ENCODE measurements at places on chromosomes 11 and 22. TPM values are rescaled to one million over a fixed set of nuclear protein-coding genes. Genes with fewer than 3 reads are reported as not detected.

The POTEH gene
- polyA plus RNA-seq = not detected

The OR4A16 gene
- polyA plus RNA-seq = not detected

The NLRP14 gene
- polyA plus RNA-seq = not detected

The KIRREL3 gene
- polyA plus RNA-seq = 0.03 TPM

The KRTAP5-11 gene
- polyA plus RNA-seq = not detected

DNA sequence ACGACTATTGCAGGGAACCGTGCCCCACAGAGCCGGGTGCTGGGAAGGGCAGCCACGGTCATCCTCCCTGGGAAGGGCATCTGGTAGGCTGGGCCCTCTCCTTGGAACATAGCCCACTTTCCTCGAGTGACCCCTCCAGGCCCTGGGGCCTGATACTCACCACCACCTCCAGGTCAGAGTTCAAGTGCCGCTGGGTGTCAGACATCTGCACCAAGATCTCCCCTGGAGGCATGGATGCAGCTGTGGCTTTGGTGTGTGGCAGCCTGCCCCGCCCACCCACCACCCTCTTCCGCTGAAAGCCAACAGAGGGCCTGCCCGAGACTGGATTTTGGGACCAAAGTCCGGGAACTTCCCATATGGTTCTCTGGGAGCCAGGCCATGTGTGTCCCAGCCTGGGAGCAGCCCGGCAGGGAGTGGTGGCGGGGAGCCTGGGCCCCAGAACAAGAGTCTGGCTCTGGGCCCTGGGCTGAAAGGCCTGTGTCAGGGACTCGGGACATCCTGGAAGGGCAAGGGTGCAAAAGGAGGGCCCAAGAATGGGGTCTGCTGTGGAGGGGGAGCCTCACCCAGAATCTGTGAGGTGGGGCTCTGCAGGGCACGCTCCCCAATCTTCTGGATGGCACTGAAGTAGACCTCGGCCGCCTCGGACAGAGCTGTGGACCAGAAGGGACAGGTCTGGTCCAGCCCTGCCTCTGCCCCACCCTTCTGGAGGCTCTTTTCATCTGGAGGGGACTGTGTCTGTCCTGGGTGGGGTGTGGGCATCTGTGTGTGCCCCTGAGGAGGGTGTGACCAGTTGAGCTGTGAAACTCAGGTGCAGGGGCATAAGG, 2.6 kb downstream of the BAIAP2L2 start:
- DNase-seq = no peak
- no peaks in the 10 kb centered on the region for H3K36me3 ChIP-seq
- no peak overlapping the region for H3K27ac ChIP-seq
- peaks cover 23% of the 10 kb centered on the region for H3K4me1 ChIP-seq
- H3K4me3 ChIP-seq = no peak overlapping the region
- H3K27me3 ChIP-seq = no peaks in the 10 kb centered on the region

GRCh38 chr11:70510106-70510505, 111.8 kb downstream of the CTTN start:
- no peaks in the 10 kb centered on the region for H3K4me1 ChIP-seq
- H3K27ac ChIP-seq = no peak overlapping the region
- no peaks in the 10 kb centered on the region for H3K36me3 ChIP-seq
- no peak for DNase-seq
- H3K4me3 ChIP-seq = no peak overlapping the region

GRCh38 chr11:20966489-20966888, 297.1 kb downstream of the NELL1 start:
- no peaks in the 10 kb centered on the region for H3K27me3 ChIP-seq
- no peak overlapping the region for H3K27ac ChIP-seq
- no peaks in the 10 kb centered on the region for H3K36me3 ChIP-seq
- no peaks in the 10 kb centered on the region for H3K4me1 ChIP-seq

- H3K4me1 ChIP-seq = peaks cover 6% of the 10 kb centered on the region
- peaks cover 12% of the 10 kb centered on the region for H3K36me3 ChIP-seq
- DNase-seq = no peak
- no peak overlapping the region for H3K27ac ChIP-seq
Measured at GRCh38 chr11:30328681-30329080, 5.8 kb downstream of the ARL14EP start.

DNA sequence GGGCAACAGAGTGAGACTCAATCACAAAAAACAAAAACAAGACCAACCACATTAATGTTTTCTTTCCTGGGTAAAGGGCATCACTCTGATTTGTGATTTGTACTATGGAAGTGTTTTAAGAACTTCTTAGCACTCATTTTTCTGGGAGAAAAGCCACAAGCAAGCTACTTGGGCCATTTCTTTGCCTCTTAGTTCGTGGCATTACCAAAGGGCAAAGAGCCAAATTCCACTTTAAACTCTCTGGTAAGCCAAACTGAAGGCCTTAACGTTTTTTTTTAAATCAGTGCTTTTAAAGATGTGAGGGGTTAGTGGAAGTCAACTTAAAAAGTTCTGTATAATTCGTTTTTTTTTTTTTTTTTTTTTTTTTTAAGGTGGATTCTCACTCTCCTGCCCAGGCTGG, 36.9 kb downstream of the CAT start:
- DNase-seq = no peak
- no peak overlapping the region for H3K27ac ChIP-seq
- H3K27me3 ChIP-seq = peaks cover 3% of the 10 kb centered on the region
- peaks cover 3% of the 10 kb centered on the region for H3K4me1 ChIP-seq
- H3K36me3 ChIP-seq = peaks cover 4% of the 10 kb centered on the region
- no peak overlapping the region for H3K4me3 ChIP-seq

- H3K36me3 ChIP-seq = peaks cover 36% of the 10 kb centered on the region
- no peak overlapping the region for H3K27ac ChIP-seq
- H3K4me3 ChIP-seq = no peak overlapping the region
- DNase-seq = no peak
Measured at GRCh38 chr11:94838027-94838731, 70.0 kb downstream of the AMOTL1 start.

DNA sequence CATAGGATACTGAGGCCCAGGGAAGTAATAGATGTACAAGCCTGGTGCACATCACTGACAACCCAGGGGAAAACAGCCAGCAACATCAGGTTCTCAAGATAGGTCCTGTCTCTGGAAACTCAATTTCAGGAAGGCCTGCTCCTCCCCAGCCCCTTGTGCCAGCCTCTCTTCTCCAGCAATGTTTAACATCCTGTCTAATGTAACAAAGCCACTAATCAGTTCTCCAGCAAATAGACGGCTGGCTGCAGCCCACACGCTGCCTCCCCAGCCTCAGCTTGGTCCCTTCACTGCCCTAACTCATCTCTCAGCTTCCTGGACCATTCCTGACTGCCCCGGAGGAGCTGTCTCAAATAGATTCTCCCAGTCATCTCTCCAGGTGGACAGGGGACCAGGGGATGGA, 37.8 kb downstream of the RPL27A start:
- H3K36me3 ChIP-seq = peaks cover 21% of the 10 kb centered on the region
- peaks cover 54% of the 10 kb centered on the region for H3K4me1 ChIP-seq
- H3K4me3 ChIP-seq = no peak overlapping the region
- DNase-seq = no peak
- no peaks in the 10 kb centered on the region for H3K27me3 ChIP-seq

GRCh38 chr22:46062232-46062615, 85.3 kb upstream of the WNT7B start:
- no peak overlapping the region for H3K27ac ChIP-seq
- H3K27me3 ChIP-seq = no peaks in the 10 kb centered on the region
- no peak overlapping the region for H3K4me3 ChIP-seq
- H3K4me1 ChIP-seq = peaks cover 47% of the 10 kb centered on the region
- peaks cover 6% of the 10 kb centered on the region for H3K36me3 ChIP-seq

DNA sequence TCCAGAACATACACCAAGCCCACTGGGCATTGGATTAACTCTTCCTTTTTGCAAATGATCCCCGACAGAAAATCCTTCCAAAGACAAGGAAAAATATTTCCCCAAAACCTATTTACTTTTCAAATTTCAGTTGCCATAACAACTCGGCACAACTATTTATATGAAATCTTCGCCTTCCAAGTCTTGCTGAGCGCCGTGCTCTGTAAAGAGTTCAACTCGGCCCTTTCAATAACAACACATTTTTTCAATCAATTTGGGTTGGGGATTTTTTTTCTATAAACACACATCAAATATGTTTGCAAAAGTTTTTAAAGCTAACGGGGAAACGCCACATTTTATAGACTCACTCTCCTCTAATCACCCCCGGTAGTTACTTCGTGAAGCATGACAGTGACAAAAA, 333.8 kb downstream of the MN1 start:
- H3K4me1 ChIP-seq = no peaks in the 10 kb centered on the region
- no peak for DNase-seq
- H3K4me3 ChIP-seq = no peak overlapping the region
- no peaks in the 10 kb centered on the region for H3K27me3 ChIP-seq
- H3K27ac ChIP-seq = no peak overlapping the region

GRCh38 chr22:22748297-22748743, 103.9 kb downstream of the GGTLC2 start:
- no peaks in the 10 kb centered on the region for H3K4me1 ChIP-seq
- H3K36me3 ChIP-seq = no peaks in the 10 kb centered on the region
- H3K4me3 ChIP-seq = no peak overlapping the region
- DNase-seq = no peak
- no peaks in the 10 kb centered on the region for H3K27me3 ChIP-seq
- H3K27ac ChIP-seq = no peak overlapping the region

DNA sequence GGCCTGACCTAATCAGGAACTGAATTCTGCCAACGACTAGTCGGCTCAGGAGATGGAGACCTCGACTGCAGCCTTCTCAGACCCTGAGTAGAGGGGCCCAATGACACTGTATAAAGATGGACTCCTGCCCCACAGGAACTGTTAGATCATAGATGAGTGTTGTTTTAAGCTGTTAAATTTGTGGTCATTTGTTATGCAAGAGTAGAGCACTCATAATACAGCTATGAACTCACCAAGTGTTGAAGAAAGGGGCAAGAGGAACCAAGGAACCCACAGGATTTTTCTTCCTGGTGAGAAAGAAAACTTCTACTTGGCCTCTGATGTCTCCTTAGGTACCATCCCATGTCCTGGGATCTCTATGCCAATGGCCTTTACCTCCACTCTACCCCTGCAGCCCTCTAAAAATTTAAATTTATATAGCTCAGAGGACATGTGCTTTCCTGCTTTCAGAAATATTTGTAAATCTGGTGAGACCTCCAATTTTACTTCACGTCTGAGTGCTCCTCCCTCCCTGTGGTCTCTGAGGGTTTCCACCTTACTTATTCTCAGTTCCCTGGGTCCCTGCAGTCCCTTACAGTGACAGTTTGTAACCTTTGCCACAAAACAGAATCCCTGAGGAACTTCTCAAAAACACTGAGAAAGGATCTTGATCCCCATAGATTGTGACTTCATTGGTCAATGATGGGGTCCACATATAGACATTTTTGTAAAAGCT, 256.3 kb upstream of the ARHGAP20 start:
- no peaks in the 10 kb centered on the region for H3K36me3 ChIP-seq
- H3K27me3 ChIP-seq = no peaks in the 10 kb centered on the region
- no peak overlapping the region for H3K27ac ChIP-seq
- peaks cover 11% of the 10 kb centered on the region for H3K4me1 ChIP-seq
- no peak overlapping the region for H3K4me3 ChIP-seq

DNA sequence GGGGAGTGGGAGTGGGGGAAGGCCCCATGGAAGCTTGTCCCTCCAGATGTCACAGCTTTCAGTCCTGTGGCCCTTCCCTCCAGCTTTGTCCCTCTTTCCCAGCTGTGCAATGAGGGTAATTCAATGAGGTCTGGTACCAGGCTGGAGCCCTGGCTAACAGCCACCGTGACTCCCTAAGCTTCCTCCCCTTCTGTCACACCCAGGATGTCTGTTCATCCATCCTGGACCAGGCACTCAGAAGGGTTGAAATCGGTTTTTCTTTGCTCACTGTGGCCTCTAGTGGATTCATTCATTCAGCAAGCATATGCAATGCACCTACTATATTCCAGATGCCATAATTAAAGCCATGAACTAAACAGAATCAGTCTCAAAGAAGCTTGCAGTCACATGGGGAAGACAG, 38.7 kb downstream of the SYT13 start:
- H3K4me1 ChIP-seq = no peaks in the 10 kb centered on the region
- H3K4me3 ChIP-seq = no peak overlapping the region
- peaks cover 18% of the 10 kb centered on the region for H3K27me3 ChIP-seq
- H3K36me3 ChIP-seq = no peaks in the 10 kb centered on the region
- DNase-seq = no peak

GRCh38 chr11:9757809-9758636, 94.1 kb downstream of the SWAP70 start:
- H3K27me3 ChIP-seq = no peaks in the 10 kb centered on the region
- peaks cover 85% of the 10 kb centered on the region for H3K4me1 ChIP-seq
- peak overlapping the region; percentile 80 for H3K4me3 ChIP-seq
- peak overlapping the region; percentile 98 for H3K27ac ChIP-seq
